Renal pelvis (tissue), 12 donors: ENCODE measurements at places on chromosomes 12 and 14.

DNA sequence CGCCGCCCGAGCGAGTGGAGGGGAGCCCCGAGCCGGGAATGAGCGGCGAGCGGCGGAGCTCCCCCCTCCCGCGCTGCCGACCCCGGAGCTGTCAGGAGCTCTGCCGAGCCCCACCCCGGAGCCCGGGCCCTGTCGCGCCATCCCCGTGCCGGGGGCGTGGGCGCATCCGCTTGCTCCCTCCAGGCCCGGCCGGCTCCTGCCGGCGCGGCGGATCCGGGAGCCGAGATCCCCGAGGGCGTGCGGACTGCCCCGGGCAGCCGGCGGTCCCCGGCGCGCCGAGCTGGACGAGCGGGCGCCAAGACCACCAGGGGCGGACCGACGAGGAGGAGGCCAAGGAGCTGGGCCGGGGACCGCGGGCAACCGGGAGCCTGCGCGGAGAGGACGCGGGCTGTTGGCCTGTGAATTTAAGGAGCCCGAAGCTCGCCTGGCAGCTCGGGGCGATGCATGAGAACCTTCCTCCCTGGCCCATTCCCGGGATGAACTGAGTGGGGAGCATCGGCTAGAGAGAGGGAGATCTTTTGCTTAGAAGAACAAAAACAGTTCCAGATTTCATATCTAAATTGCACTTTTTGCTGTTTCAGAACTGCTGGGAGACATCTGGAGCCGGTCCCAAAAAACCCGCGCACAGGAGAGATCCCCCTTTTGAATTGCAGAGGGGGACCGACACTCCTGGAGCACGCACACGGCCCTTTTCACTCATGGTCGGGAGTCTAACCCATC, 2.0 kb downstream of the PTHLH start:
- DNase-seq, result no peak

DNA sequence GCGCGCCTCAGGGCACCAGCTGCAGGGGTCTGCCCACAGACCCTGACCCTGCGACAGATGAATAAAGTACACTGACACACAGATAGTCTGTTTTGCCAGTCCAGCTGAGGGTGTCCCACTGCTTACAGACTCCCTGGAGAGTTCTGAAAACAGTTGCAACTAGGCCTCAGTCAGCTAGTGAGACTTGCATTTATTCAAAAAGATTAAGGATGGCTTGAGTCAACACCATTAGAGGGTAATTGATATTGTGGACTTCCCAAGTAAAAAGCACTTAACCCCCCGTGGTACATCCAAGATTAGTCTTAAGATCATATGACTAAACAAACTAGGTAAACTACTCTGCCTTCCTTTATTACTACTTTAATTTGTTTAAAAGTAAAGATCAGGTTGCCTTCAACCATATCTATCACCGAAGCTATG, 11.1 kb upstream of the PSEN1 start:
- DNase-seq, result no peak

- no peak for DNase-seq
Observed at GRCh38 chr12:116284396-116284795, 6.9 kb upstream of the MED13L start.

DNA sequence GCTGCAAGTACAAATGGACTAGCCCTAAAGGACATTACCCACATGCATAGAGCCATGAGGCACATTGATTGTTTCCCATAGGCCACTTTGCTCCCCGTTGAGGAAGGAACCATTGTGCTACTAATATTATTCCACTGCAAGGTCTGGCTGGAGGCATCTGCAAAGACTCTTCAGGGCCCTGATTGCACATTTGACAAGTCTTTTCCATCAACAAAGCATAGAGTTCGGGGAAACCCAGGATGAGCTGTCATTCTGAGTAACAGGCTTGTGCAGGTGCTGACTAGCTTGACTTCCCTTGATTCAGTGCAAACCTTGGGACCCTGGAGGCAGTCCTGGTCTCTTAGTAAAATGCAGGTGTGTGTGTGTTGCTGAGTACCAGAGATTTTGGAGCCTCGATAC, 73.8 kb downstream of the SUSD6 start:
- DNase-seq, result no peak

DNA sequence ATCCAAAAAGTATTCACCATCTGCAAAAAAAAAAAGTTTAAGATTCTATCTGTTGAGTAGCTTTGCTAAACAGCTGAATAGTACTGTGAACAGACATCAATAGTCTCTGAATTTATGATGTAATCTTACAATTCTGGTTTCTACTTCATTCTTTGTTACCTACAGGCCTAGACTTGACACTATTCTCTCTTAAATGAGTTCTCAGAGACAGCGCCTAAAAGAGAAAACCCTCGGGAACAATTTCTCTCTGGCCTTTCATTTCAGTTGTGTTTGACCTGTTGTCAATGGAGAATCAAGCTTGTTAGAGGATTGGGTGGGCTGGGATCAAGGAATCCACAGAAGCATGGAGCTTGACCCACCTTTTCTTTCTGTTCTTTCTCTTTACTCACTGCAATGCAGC, 5.9 kb upstream of the TWF1 start:
- DNase-seq, result no peak

DNA sequence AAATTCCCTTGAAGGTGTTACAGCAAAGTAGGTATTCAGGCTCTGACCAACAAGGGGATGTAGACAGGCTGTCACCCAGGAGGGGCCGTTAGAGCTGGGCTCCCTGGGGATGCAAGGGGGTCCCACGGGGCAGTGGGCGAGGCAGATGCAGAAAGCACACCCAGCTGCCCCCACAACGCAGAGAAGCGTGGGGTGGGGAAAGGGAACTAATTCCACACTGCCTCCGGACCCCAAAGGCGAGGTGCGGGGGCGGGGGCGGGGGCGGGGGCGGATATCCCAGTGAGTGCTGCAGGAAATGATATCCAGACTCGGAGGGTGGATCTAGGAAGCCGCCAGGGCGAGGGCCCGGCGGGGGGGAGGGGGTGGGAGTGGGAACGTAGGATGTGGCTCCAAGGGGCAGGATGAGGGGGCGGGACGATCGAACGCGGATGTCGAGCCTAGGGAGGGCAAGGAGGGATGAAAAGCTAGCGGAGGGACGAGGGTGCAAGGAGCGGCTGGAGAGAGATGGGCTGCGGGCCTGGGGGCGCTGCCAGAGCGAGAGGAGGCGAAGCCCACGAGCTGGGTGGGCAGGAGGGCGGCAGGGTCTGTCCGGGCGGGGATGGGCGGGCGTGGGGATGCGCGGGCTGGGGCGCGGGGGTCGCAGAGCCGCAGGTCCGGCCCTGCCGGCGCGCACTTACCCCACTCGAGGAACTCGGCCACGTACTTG, 874 bp downstream of the CDC42BPB start:
- peak; percentile 78 for DNase-seq

- DNase-seq, result no peak
Observed at GRCh38 chr14:96583569-96584041, 81.4 kb downstream of the PAPOLA start.

DNA sequence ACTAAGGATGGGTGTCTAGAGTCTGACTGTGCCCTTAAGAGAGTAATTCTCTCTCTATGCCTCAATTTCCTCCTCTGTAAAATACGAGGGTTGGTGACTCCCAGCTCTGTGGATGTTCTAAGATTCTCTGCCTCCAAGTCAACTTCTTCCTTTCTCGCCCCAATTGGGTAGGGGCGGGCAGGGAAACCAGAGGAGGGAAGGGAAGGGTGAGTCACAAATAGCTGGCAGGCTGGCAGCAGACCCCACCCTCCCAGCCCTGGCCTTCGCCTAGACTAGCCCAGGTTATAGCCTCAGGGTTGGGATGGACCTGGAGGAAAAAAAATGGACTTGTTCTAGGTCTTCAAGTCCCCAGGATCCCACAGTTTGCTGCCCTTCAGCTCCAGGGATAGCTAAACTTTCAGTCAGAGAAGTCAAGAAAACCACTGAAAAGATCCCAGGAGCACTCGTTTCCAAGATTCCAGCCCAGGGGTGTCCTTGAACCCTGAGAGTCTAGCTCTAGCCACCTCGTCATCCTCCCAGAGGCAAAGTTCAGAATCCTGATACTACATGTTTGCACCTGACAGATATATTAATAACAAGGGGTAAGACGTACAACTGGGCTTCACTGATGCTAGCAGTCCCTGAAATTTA, 2.3 kb downstream of the DGKA start:
- no peak for DNase-seq

- DNase-seq, result peak; percentile 42
Observed at GRCh38 chr12:57001448-57001906, 4.9 kb downstream of the ZBTB39 start.

DNA sequence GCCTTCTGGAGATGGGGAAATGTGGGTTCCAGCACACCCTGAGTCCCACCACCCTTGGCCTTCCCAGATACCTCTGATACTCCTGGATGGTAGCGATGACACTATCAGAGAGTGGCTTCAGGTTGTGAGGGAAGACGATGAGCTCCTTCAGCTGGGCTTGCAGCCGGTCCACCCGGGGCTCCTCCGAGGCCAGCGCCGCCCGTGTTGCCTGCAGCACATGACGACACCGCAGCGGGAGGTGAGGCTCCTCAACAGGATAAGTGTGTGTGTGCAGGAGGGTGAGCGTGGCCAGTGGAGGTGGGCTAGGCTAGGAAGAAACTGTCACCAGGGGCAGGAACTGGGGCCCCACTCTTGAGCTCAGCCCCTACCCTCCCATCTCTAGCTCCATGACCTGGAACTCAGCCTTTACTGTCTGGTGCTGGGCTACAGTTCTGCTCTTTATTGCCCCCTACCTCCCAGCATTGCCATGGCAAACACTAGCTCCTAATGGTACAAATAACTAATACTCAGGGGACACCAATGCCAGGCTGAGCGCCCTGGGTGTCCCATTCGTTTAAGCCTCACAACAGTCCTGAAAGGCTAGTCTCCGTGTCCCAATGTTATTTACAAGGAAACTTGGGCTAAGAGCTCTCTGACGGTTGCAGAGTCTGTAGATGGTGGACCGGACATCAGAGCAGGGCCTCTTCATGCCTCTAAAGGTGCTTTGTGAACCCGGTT, 64.1 kb downstream of the SYNE3 start:
- DNase-seq, result no peak

DNA sequence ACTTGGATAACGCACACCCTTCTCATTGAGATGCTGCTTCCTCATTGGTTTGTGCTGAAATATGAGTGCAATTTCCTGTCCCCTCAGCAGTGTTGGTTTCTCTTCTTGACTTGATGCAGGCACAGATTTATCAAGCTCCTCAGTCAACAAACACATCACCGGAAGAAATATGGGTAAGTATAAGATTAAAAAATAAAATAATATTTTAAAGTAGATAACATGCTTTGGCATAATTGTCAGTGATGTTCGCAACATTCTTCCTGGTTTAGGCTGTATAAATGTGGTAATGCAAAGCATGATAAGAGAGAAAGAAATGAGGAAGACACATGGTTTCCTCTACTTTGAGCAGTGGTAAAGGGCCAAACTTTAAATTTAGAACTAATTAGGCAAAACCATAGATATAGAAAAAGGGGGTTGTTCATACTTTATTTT, at the start of gene GPR65:
GPR65 (plus strand) TSS at position 86 of the 432 bp plus-strand sequence. CDS start 5,713 bp downstream, outside the sequence.
- DNase-seq, result no peak

- DNase-seq, result no peak
Observed at GRCh38 chr14:49367696-49368095, 218.5 kb downstream of the RPS29 start.

DNA sequence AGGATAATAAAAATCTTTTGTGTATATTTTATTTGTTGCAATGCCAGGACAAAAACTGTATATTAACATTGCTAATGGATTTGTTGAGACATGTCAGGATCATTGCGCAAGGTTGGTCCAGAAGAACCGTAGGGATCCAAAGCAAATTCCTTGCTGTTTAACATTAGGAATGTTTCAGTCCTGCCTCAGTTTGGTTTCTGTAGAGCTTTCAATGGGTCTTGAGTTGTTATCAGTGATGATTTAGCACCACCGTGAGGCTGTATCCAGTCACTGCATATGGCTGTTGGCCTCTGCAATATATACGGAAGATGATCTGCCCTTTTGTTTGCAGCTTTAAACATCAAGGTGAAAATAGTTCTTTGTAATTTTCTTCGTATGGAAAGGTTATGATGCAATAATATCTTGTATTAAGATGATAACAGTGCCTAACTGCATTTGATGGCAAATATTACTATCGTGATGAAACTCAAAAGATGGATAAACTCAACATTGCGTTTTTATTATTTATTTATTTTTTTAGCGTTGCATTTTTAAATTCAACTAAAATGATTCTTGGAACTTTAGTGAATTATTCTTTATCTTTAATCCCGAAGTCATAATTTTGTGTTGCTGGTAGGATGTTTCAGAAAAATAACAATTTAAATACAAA, 231.2 kb downstream of the AKAP6 start:
- peak; percentile 62 for DNase-seq

DNA sequence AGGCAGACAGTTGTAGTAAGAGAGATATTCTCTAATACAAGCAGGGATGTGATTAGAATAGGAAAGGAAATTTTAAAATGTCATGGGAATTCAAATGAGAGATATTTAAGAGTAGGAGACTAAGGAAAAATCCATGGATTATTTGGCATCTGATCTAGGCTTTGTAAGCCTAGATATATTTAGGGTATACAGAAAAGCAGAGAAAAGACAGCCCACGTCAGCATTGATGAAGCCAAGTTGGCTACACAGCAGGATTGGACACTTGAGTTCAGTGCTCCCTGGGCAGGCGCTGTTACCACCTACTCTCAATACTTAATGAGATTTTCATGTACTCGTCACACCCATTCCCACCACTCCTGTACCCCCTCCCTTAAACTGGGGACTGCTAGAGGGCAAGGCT, 1.7 kb upstream of the KCNJ8 start:
- no peak for DNase-seq

DNA sequence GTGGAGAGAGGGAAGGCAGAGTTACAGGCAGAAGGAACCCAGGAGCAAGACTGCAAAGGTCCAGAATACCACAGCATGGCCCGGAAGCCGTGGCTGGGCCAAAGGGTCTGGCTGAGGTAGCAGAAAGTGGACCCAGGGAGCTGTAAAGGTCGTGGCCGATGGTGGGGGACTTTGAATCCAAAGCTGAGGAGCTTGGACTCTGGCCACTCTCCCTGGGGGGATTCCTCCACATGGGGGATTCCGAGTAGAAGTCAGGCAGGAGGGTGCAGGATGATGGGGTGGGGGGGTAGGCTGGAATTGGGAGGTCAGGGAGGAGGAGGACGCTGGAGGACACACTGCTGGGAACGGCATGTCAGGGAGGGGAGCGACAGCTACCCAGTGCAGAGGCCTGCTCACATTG, 125.2 kb downstream of the GCH1 start:
- DNase-seq, result no peak

DNA sequence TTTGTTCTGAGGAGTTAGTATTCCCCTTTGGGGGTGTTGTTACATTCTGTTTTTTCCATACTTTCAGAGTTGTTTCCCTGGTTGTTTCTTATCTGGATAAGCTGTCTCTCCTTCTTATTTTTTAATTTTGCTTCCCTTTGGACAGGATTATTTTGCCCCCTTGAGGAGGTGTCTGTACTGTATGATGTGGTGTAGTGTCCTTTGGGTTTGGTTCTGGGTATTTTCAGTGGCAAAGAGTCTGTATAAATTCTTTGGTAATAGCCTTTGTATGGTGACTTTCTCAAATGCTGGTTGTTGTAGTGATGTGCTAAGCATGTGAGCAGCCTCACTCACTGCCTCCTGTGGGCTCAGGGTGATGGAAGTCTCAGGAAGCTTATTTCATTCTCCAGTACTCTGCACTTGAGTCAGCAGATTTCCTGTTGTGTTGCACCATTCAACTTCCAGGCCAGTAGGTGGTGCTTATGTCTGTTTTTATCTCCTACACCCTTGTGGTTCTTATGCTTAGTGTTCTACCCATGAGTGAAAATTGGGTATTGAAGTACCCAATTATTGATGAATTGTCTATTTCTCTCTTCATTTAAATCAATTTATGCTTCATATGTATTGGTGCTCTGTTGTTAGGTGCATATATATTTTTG, 103.3 kb upstream of the PMCH start:
- DNase-seq, result no peak

- DNase-seq, result no peak
Observed at GRCh38 chr14:32224737-32225377, 21.8 kb upstream of the RNU6-8 start.

- DNase-seq, result peak; percentile 26
Observed at GRCh38 chr14:70640938-70641547, 673 bp upstream of the TTC9 start.
